Ascending aorta (tissue), 2 donors: ENCODE measurements at places on chromosomes 6 and 20.

DNA sequence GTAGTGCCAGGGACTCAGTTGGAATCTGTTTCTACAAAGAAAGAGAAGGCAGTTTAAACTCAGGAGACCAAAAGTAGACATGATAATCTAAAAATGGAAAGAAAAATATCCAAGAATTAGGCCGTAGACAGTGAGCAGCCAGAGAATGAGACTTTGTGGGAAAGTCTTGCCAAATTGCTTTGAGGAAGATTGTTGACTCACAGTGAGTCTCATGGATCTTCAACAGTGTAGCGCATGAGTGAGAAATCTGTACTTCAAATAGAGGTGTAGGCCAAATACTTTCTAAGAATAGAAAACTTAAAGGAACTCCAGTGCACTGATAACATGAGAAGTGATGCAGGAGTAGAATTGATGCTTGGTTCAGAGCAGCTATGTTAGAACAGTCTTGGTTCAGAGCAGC is 284.5 kb downstream of the HTR1B start:
- no peak overlapping the region for H3K27ac ChIP-seq
- no peak overlapping the region for H3K4me3 ChIP-seq
- no peak for DNase-seq
- no peaks in the 10 kb centered on the region for H3K27me3 ChIP-seq

DNA sequence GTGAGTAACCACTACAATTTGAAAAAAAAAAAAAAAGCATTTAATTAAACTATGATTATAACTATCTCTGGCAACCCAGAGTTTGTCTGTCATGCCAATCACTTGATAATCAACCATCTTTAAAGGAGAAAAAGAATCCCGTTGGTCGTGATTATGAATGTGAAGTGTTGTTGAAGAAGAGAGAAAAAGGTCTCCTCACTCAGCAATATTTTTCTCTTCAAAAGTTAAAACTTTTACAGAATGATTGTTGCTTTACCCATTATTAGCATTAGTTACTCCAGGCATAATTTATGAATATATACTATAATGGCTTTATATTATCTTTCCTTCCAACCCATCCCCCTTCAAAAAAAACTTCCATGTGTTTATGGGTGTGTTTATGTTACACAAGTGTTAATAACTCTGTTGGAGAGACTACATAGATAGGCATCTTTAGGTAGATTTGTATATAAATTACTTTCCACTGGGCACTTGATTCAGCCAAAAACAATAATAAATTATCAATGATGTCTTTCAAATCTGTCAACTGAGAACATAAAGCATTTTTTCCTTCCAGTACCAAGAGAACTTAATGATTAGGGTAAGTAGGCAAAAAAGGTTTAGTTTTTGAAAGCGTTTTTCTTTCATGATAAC is 5.1 kb downstream of the BMP5 start:
- no peaks in the 10 kb centered on the region for H3K4me1 ChIP-seq
- no peak overlapping the region for H3K27ac ChIP-seq
- H3K4me3 ChIP-seq: no peak overlapping the region
- H3K36me3 ChIP-seq: no peaks in the 10 kb centered on the region
- H3K27me3 ChIP-seq: no peaks in the 10 kb centered on the region
- DNase-seq: no peak

GRCh38 chr20:57785061-57785460 is 75.2 kb upstream of the PMEPA1 start:
- no peaks in the 10 kb centered on the region for H3K4me1 ChIP-seq
- H3K4me3 ChIP-seq: no peak overlapping the region
- DNase-seq: peak; percentile 41
- no peaks in the 10 kb centered on the region for H3K36me3 ChIP-seq
- H3K27ac ChIP-seq: no peak overlapping the region

GRCh38 chr6:169005166-169005565 is 248.5 kb downstream of the THBS2 start:
- H3K27ac ChIP-seq: peak overlapping the region; percentile 72
- H3K36me3 ChIP-seq: no peaks in the 10 kb centered on the region
- H3K4me3 ChIP-seq: no peak overlapping the region
- no peak for DNase-seq

- peak overlapping the region; percentile 1 for H3K27ac ChIP-seq
- no peaks in the 10 kb centered on the region for H3K27me3 ChIP-seq
- no peak overlapping the region for H3K4me3 ChIP-seq
- H3K4me1 ChIP-seq: peaks cover 20% of the 10 kb centered on the region
- peaks cover 23% of the 10 kb centered on the region for H3K36me3 ChIP-seq
These were observed 48.2 kb upstream of the TLDC2 start for GRCh38 chr20:36827541-36828279.

DNA sequence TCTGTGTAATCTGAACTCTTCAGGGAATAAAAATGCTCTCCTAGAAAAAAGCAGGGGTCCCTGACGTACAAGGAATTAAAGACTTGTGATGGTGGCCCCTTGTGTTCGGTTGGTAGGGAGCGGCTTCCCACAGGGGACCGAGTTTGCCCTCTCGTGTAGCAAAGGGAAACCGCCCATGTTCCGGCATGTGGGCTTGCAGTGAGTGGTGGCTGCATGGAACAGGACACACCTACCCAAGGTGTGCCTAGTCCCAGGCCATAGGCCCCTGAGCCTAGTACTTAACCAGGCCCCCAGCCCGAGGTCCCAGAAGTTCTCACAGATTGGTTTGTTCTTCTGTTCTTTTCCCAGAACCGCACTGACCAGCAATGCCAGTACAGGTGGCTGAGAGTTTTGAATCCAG is 15.5 kb downstream of the MYBL2 start:
- no peaks in the 10 kb centered on the region for H3K36me3 ChIP-seq
- H3K27me3 ChIP-seq: no peaks in the 10 kb centered on the region
- H3K4me1 ChIP-seq: no peaks in the 10 kb centered on the region
- DNase-seq: no peak
- H3K27ac ChIP-seq: no peak overlapping the region

- no peaks in the 10 kb centered on the region for H3K27me3 ChIP-seq
- no peaks in the 10 kb centered on the region for H3K4me1 ChIP-seq
- H3K4me3 ChIP-seq: no peak overlapping the region
- DNase-seq: no peak
- H3K36me3 ChIP-seq: no peaks in the 10 kb centered on the region
- no peak overlapping the region for H3K27ac ChIP-seq
These were observed 305.5 kb downstream of the SLC35F1 start for GRCh38 chr6:118212451-118213173.

GRCh38 chr6:73655341-73655917 is 1.6 kb upstream of the SLC17A5 start:
- H3K27ac ChIP-seq: peak overlapping the region; percentile 97
- peaks cover 2% of the 10 kb centered on the region for H3K4me1 ChIP-seq

DNA sequence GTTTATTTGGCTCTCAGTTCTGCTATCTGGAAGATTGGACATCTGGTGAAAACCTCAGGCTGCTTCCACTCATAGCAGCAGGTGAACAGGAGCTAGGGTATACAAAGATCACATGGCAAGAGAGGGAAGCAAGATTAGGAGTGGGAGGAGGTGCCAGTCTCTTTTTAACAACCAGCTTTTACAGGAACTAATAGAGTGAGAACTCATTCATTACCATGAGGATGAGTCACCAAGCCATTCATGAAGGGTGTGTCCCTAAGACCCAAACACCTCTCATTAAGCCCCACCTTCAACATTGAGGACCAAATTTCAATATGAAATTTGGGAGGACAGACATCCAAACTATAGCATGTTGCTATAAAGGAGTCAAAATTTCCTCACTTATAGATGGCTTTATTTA is 85.4 kb upstream of the HCRTR2 start:
- no peaks in the 10 kb centered on the region for H3K27me3 ChIP-seq
- H3K4me3 ChIP-seq: no peak overlapping the region
- H3K36me3 ChIP-seq: no peaks in the 10 kb centered on the region
- H3K4me1 ChIP-seq: no peaks in the 10 kb centered on the region
- H3K27ac ChIP-seq: no peak overlapping the region

DNA sequence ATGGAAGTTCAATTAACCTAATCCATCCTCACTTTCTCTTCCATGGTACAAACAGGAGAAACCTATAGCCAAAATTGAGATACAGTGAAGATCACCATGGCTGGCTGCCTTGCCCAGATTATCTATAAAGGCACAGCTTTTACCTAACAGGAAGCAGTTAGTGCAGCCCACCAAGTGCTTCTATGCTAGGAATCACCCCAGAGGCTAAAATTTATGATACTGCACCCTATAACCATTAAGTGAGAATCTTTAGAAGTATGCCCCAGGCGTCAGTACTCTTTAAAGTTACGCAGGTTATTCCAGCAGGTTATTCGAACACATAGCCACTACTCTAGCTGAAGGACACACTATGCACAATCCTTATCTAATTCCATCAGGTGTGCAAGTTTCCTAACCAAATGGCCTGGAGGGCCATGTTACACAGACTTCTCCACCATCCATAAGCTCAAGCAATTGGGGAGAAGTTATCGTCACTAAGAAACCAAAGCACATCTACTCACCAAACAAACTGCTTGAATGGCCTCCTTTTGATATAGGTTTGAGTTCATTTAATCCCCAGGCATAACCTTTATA is 43.1 kb downstream of the MAN1A1 start:
- H3K36me3 ChIP-seq: peaks cover 9% of the 10 kb centered on the region
- H3K27me3 ChIP-seq: no peaks in the 10 kb centered on the region
- no peaks in the 10 kb centered on the region for H3K4me1 ChIP-seq
- DNase-seq: no peak
- no peak overlapping the region for H3K4me3 ChIP-seq
- no peak overlapping the region for H3K27ac ChIP-seq

DNA sequence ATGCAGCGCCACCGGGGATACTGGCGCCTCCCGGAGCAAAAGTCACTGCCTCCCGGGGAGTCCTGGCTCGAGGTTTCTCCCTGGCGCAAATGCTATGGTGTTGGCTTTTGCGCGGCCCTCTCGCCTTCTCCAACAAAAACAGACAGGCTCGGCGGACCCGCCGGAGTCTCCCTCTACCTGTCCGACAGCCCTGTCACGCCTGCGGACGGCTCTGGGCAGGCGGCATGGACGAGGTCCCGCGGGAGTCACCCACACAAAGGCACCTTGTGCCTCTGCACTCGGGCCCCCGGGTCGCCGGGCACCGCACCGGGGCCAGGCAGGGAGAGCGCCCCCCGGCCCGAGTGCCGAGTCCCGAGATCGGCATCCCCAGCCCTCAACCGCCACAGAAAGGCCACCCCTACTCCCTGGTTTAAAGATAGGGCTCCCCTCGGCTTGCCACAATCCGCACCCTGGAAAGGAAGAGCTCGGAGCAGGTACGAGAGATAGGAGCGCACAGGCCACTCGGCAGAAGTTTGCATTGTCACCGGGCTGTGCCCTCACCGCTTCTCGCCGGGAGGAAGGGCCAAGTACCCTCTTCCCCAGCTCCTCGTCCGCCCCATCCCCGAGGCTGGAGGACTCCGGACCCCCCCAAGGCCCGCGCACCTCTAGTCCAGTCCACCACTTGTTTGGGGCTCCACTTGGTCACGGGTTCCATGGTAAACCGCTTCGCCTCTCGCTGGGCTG is 903 bp downstream of the CNKSR3 start:
- H3K36me3 ChIP-seq: no peaks in the 10 kb centered on the region
- DNase-seq: no peak
- H3K4me3 ChIP-seq: peak overlapping the region; percentile 79

DNA sequence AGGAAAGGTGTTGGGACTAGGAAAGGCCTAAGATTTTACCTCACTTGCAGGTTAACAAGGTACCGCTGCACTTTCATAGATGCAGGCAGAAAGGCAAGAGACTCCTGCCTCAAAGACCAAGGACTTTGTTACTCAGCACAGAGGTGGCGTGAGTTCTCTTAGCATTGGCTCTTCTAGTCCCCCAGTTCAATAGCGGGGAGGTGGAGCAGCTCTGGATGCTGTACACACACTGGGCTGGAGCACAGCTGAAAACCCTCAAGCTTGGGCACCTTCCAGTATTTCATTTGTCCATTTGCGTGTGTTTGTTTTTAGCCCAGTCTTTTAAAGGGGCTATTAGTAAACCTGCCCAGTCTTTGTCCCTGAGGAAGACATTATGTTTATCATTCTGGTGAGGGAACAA is 345.2 kb downstream of the FARS2 start:
- no peak overlapping the region for H3K27ac ChIP-seq
- H3K4me1 ChIP-seq: no peaks in the 10 kb centered on the region
- H3K27me3 ChIP-seq: no peaks in the 10 kb centered on the region
- DNase-seq: no peak
- no peaks in the 10 kb centered on the region for H3K36me3 ChIP-seq

- peaks cover 15% of the 10 kb centered on the region for H3K36me3 ChIP-seq
- DNase-seq: no peak
- H3K27ac ChIP-seq: peak overlapping the region; percentile 96
These were observed 640 bp downstream of the NFS1 start for GRCh38 chr20:35698298-35699126.

GRCh38 chr6:44129841-44130322 is 2.5 kb downstream of the TMEM63B start:
- no peak overlapping the region for H3K27ac ChIP-seq
- H3K27me3 ChIP-seq: no peaks in the 10 kb centered on the region
- DNase-seq: no peak
- peaks cover 4% of the 10 kb centered on the region for H3K36me3 ChIP-seq
- peaks cover 15% of the 10 kb centered on the region for H3K4me1 ChIP-seq

- no peak overlapping the region for H3K4me3 ChIP-seq
- no peak for DNase-seq
- no peaks in the 10 kb centered on the region for H3K27me3 ChIP-seq
- H3K36me3 ChIP-seq: no peaks in the 10 kb centered on the region
- H3K27ac ChIP-seq: no peak overlapping the region
These were observed 18.9 kb downstream of the CDH22 start for GRCh38 chr20:46289432-46289831.

GRCh38 chr20:46371656-46372055 is 34.8 kb downstream of the ELMO2 start:
- peaks cover 79% of the 10 kb centered on the region for H3K36me3 ChIP-seq
- H3K4me3 ChIP-seq: no peak overlapping the region

- DNase-seq: no peak
- H3K27ac ChIP-seq: no peak overlapping the region
- H3K4me1 ChIP-seq: no peaks in the 10 kb centered on the region
- no peak overlapping the region for H3K4me3 ChIP-seq
These were observed 99.7 kb downstream of the CLIC5 start for GRCh38 chr6:45915780-45916468.

- no peak overlapping the region for H3K27ac ChIP-seq
- H3K4me3 ChIP-seq: no peak overlapping the region
- no peaks in the 10 kb centered on the region for H3K4me1 ChIP-seq
- H3K36me3 ChIP-seq: no peaks in the 10 kb centered on the region
These were observed 56.7 kb upstream of the ZFAND3 start for GRCh38 chr6:37762806-37763205.

DNA sequence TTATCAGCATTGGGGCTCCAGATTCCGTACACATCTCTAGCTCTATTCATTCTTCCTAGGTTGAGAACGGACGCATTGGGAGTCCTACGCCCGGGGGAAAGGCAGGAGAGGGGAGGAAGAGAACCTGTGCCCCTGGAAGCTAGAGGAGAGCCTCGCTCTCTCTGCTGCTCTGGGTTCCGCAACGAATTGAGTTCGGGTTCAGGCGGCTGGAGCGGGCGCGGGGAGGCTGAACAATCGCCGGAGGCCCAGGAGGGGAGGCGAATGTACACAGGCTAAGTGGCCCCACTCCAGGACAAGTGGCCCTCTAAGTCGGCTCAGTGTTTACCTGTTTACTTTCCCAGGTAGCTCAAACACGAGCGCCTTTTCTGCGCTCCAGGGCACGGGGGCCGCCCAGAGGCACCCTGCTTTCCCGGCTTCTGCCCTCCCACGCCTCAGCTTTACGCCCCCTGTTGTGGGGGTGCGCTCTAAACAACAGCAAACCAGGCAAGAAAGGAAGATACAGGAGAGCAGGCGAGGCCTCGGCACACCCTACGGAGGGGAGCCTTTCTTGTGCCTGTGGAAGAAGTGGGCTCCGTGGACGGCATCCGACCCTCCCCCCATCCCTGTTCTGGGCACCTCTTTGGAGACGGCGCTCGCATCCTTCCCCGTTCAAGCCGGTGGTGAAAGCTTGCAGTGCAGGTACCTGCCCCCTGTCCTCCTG is 4.6 kb upstream of the NKX2-2 start:
- peaks cover 25% of the 10 kb centered on the region for H3K4me1 ChIP-seq
- no peak for DNase-seq
- no peaks in the 10 kb centered on the region for H3K36me3 ChIP-seq
- no peak overlapping the region for H3K4me3 ChIP-seq
- no peak overlapping the region for H3K27ac ChIP-seq
- H3K27me3 ChIP-seq: peaks cover 26% of the 10 kb centered on the region
